ENCODE measurements at places on chromosomes 1 and 21.

- no peak for DNase-seq
Measured at GRCh38 chr1:6440198-6441126, 15.9 kb downstream of the ESPN start.

- peak; percentile 81 for DNase-seq
Measured at GRCh38 chr21:34807881-34808568, 139.2 kb downstream of the CLIC6 start.

- DNase-seq: peak; percentile 93
Measured at GRCh38 chr1:8873506-8874229, 4.8 kb downstream of the ENO1 start.

DNA sequence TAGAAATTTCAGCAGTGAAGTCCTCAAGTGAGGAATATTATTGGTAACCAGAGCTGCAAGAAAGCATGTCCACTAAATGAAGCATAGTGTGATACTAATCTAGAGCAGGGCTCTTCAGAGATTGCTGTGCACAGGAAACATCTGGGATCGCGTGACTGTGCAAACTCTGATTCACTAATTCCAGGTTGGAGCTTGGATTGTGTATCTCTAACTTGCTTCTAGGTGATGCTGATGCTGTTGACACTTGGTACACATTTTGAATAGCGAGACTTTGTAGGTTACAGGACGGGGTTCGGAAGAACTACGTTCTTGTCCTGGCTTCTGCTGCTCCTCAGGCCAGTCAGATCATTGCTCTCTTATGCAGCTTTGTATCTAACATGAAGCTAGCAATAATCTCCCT is 66.5 kb downstream of the PRRX1 start:
- peak; percentile 38 for DNase-seq

DNA sequence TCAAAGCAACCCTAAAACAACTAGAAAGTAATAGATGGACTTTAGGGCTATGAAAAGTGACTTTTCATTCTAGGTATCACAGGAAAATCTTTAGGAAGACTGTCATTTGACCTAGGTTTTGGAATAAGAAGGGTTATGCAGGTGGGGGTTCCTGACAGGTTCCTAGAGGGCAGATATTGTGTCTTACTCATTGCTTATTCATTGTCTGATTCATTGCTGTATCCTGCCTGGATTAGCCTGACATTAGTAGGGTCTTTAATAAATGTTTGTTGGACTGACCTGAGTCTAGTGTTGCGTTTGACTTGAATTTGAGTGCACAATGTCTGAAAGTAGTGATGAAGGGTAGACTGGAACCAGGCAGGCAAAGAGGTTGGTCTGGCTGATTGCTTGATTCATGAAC is 6.0 kb downstream of the FNBP1L start:
- DNase-seq: no peak

DNA sequence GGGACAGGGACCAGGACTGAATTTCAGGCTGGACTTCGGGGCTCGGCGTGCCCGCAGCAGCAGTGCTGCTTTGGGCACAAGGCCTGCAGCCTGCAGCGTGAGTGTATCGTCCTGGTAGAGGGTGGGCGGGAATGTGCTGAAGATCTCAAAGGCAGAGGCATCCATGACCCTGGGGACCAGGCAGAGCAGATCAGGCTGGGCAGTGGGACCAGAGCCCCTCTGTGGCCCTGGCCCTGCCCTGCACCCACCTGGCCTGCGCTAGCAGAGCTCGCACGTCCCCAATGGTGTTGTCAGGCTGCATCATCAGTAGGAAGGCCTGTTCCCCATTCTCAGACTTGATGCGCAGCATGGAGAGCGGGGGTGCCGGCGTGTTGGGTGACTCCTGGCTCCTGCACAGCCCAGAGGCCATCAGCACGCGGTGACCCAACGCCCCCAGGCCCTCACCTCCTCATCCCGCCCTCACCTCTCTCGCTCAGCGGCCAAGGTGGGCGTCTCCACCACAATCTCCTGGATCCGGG is 2.6 kb downstream of the SH3BGRL3 start:
- DNase-seq: no peak

GRCh38 chr1:29230204-29230552 is 556 bp downstream of the MECR start:
- DNase-seq: no peak

DNA sequence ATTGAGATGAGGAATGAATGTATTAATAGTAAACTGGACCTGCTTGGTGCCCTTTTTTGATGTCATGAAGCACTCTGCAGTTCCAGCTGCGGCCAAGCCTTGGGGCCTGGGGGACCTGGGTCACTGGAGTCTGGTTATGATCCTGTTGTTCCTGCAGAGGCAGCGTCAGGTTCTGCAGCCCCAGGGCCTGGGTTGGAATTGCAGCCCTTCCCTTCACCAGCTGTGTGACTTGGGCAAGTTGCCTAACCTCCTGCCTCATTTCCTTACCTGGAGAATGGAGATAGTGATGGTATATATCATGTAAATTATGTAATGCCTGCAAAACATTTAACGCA is 9.1 kb upstream of the ATP5PO start:
- DNase-seq: no peak

- DNase-seq: no peak
Measured at GRCh38 chr1:104884939-104885338, 1135.2 kb downstream of the AMY1C start.

DNA sequence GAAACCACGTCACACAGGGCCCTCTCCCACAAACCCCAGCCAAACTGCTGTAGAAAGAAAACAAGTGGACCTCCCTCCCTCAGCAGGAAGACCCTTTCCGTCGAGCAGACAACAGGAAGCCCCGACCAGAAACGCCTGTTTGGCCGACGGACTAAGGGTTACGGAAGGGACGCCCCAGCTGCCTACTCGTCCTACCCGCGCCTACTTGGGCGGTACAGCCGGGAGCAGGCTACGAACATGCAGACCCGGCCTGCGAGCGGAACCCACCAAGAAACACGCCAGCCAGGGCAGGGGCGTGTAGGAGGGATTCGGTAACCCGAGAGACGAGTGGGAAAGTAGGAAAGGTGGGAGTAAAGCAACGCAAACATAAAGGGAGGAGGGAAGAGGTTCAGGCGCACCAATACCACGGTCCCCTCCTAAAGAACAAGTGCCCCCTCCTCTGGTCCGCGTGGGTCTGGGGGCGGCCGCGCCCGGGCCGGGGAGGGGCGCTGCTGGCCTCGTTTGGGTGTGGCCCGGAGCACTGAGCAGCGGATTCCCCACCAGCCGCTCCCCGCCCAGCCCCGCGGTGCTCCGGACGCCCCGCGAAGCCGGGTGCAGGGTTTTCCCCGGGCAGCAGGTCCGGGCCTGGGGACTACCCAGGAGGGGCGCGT is 450 bp downstream of the S100A10 start:
- DNase-seq: no peak

- DNase-seq: no peak
Measured at GRCh38 chr1:190754666-190755065, 277.0 kb upstream of the BRINP3 start.

DNA sequence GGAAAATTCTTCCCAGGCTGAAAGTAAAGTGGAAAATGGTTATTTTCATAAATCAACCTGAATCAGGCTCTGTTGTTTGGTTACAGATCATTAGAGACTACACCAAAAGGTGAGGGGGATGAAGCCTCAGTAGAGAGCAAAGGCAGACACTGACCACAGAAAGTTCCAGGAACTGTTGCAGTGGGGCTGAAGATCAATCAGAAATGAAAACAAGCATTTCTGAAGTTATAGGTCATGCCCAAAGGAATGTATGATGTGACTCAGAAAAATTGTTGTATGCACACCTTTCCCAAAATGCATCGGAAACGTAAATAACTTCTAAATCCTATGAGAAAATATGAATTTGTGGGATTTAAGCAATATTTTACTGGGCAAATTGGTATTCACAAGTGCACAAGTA is 63.3 kb downstream of the FYB2 start:
- DNase-seq: no peak

DNA sequence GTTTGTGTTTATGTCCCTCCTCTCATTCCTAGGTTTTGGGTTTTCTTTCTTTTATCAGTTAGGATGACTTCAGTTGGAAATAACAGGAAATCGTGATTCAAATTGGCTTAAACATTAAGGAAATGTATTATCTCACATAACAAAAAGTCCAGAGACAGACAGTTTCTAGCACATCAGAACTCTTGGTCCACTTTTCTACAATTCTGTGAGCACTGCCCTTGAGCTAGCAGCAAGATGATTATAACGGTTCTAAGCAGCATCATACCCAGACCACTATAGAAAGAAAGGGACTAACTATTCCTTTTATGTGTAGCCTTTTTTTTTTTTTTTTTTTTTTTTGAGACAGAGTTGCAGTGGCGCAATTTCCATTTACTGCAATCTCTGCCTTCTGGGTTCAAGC is 18.9 kb downstream of the FCGR2B start:
- DNase-seq: no peak

- DNase-seq: no peak
Measured at GRCh38 chr1:92476071-92476631, 10.6 kb downstream of the GFI1 start.

DNA sequence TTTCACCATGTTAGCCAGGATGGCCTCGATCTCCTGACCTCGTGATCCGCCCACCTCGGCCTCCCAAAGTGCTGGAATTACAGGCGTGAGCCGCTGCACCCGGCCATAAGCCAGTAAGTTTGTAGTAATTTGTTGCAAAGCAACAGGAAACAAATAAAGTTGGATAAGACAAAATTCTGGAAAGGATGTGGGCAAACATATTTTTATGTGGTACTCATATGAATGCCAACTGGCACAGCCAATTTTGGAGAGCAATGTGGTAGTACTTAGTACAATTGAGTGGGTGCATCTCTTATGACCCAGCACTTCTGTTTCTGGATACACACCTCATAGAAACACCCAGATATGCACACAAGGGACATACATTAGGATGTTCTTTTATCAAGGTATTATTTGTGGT is 8.4 kb upstream of the IL12RB2 start:
- no peak for DNase-seq

GRCh38 chr1:247172996-247173395 is 1.2 kb upstream of the ZNF124 start:
- no peak for DNase-seq

DNA sequence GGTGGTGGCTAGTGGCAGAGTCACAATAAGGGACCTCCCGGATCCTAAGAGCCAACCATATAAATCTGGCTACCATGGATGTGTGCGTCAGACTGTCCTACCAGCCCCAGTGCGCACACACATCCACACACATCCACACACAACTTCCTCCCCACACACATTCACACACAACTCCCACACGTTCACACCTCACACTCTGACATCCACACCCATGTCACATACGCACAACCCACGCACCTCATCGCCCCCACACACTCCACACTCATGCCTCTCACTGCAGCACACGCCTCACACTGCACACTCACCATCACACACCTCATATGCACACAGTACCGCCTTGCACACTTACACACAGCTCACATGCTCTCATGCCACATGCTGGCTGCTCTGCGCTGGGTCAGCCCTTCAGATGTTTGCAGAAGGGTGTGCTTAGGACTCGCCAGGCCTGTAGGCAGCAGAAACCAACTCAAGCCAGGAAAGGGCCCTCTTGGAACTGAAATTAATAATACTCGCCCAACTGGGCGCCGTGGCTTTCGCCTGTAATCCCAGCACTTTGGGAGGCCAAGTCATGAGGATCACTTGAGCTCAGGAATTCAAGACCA is 3.0 kb downstream of the LDLRAD2 start:
- DNase-seq: no peak

DNA sequence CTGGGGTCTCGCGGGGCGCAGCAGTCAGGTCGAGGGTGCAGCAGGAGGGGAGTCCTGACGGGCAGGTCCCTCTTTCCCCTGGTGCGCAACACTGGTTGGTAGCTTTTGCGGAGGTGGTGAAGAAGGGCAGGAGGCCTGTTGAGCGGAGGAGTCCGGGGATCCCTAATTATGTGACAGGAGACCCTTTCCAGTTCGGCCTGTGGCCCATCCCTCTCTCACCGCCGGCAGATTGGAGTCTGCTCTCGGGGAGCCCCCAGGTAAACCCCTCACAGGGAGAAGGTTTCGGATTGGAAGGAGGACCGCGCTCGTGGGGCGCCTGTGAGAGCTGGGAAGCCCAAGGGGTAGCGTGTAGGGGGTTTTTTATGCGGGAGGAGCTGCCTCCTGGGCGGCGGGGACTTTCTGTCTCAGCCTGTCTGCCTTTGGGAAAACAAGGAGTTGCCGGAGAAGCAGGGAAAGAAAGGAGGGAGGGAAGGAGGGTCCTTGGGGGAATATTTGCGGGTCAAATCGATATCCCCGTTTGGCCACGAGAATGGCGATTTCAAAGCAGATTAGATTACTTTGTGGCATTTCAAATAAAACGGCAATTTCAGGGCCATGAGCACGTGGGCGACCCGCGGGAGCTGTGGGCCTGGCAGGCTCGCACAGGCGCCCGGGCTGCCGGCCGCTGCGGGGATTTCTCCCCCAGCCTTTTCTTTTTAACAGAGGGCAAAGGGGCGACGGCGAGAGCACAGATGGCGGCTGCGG is 9.5 kb downstream of the SIM2 start:
- no peak for DNase-seq

DNA sequence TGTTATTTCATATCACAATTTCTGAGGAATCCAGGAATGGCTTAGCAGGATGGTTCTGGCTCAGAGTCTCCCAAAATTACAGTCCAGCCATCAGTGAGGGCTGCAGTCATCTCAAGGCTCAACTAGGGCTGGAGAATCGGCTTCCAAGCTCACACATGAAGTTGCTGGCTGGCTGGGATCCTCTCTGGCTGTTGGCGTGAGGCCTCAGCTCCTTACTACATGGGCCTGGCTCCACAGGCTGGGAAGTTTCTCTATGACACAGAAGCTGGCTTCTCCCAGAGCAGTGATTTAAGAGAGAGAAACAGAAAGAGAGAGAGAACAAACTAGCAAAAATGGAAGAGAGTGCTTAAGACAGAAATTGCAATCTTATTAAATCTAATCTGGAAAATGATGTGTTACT is 38.8 kb upstream of the RGS8 start:
- no peak for DNase-seq

DNA sequence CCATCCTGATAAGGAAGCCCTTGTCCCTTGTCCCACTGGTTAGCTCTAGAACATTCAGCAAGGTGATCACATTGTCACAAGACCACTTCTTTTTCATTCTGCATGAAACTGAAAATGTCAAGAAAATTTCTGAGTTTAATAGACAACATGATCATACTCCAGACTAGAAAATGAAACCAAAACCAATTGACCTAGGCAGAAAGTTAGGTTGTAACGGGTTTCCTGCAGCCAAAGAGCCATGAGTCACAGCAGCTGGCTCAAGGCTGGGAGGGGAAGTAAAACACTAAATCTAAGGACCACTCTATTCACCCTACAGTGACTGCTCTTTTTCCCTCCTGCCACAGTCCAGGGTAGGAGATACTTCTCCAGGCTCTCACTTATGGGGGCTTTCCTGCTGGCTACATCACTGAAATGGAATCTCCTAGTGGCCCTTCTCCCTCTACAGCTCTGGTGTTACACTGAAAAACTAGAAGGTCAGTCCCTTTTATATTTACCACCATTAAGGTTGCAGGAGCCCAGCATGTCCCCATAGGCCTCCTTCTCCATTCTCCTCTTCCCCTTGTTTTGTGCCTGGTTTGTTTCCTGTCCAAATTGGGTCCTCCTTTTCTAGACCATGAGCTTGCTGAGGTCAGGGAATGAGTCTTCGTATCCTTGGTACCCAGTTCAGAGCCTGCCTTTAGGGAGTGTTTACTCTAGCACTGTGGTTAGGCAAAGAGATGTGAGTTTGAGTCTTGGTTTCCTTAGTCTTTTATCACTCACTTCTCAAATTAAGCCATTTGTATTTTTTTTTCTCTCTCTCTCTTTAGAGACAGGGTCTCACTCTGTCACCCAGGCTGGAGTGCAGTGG is 236.5 kb upstream of the JUN start:
- DNase-seq: peak; percentile 36
